Stimulated activated CD8-positive, alpha-beta memory T cell treated with anti-CD3 and anti-CD28 coated beads, Interleukin-4, amount 100 ng/mL, for 24 hours (primary cell): ENCODE measurements at places on chromosomes 5 and 9.

- DNase-seq, result no peak
Observed at GRCh38 chr9:12822111-12822510, 47.3 kb downstream of the LURAP1L start.

GRCh38 chr5:101455851-101456250 lies 552.8 kb upstream of the ST8SIA4 start:
- no peak for DNase-seq

- no peak for DNase-seq
Observed at GRCh38 chr5:6492934-6493333, 44.3 kb downstream of the UBE2QL1 start.

DNA sequence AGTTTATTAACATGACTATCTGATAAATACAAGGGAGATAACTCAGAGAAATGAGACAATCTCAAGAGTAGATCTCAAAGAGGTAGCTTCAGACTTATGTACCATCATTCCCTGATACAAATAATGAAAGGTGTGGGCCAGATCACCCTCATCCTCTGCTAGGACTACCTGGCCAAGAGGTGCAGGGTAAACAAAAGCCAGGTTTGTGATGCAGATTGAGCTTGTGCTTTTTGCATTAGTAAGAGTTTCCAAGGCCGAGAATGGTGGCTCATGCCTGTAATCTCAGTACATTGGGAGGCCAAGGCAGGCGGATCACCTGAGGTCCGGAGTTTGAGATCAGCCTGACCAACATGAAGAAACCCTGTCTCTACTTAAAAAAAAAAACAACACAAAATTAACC lies 8.9 kb upstream of the SPIN1 start:
- DNase-seq, result no peak

DNA sequence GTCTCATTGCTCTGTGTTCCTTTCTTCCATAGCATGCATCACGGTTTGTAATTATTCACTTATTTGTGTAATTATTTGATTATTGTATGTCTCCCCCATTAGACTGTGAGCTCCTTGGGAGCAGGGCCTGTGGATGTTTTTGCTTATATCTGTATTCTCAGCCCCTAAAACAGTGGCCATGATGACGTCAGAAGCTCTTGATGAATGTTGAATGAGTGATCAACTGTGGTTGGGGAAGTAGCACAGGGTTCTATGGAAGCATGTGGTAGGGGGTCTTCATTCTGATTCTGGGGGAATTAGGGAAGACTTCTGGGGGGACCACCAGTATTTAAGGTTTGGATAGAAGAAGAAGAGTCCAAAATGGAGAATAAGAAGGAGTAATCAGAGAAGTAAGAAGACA lies 6.0 kb downstream of the DNAI1 start:
- no peak for DNase-seq

DNA sequence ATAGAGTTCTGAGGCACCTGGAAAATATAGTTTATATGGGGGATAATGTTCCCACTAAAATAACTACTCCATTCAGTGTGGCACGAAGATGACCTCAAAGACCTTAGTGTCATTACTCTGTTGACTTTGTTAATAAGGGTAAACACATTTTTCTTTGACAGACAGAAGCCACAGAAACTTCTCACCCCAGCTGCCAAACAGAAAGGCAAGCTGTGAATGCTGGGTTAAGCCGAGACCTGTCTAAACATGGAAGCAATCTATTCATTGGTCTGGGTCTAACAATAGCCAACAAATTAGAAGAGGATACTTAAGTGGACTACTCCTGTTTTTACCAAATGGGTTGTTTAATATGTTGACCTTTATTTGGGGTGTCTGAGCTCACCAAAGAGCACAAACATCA lies 171.4 kb downstream of the TLE1 start:
- DNase-seq, result no peak

- no peak for DNase-seq
Observed at GRCh38 chr5:126988021-126988569, 42.3 kb downstream of the MARCHF3 start.

DNA sequence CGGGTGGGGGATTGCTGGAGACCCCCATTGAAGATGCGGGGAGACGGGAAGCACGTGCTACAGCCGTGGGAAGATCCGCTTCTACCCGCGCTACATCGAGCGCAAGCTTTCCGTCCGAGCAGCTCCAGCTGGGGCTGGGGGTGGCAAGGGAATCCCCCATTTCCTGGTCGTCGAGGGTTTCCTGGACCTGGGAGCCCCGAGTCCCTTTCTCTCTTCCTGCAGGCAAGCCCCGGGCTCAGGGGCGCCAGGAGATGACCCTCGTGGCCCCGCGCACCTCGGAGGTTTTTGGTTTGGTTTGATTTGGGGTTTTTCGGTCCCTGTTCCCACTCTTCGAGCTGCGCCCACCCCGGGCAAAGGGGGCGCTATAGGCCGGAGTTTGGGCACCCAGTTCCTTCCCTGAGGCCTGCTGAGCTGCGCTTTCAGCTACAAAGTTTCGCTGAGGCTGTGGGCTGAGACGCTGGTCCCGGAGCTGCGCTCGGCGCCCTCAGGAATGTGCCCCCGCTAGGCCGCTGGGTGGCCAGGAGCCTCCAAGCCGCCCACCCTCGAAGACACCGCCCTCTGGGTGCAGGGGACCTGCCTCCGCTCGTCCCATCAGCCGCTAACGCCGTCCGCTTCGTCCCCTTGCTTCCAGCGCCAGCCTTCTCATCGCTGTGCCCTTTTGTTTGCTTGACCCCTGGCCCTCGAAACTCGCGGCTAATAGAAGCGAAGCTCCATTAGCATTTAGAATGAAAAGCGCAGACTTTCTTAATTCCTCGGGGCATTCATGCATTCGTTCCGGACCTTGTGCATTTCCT lies 2.9 kb downstream of the NR4A3 start:
- DNase-seq, result peak; percentile 57

DNA sequence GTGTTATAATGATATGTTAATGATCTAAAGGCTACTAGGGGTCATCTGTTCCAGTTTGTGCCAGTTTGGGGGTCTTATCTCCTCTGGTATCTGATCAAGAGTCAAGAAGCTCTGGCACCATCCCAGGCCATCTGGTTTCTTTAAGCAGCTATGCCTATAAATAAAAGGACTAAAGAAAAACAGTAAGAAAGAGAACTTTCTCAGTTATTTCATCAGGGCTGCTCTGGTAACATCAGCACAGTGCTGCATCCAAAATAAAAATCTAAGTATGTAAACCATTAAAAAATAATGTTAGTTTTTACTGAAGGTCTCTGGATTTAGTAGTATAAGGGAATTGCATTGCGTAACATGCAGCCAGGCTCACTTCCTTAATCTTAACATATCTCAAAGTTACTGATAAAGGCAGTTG lies 185.0 kb downstream of the NR2F1-AS1 start:
- no peak for DNase-seq

- no peak for DNase-seq
Observed at GRCh38 chr5:23064710-23065109, 211.6 kb upstream of the CDH12 start.

DNA sequence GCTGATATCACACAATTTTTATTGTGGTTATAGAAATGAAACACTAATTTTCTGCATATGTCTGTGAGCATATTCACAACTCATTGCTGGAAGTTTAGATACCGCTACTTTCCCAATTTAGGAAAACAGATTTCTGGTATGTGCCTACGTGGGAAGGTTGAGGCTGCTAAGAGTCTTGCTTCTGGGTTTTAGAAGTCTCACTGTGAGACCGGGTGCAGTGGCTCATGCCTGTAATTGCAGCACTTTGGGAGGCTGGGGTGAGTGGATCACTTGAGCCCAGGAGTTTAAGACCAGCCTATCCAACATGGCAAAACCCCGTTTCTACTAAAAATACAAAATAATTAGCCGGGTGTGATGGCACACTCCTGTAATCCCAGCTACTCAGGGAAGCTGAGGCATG lies 39.6 kb downstream of the UBAP1 start:
- DNase-seq, result no peak

DNA sequence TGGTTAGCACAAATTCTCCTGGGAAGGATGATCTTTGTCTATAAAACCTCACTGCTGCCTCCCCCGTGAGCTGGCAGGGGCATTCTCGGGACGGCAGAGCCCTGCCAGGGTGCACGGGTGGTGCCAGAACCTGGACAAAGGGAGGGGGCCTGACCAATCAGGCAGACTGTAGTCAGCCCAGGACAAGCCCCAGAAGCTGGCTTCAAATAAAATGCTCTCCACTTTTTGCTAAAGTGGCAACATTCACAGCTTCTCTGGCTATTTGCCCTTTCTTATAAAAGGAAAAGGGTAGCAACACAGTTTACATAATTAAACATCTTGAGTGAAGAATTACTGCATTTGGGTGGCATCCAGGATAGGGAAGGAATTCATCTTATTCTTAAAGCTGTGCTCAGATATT lies 14.4 kb downstream of the IL9 start:
- DNase-seq, result no peak

DNA sequence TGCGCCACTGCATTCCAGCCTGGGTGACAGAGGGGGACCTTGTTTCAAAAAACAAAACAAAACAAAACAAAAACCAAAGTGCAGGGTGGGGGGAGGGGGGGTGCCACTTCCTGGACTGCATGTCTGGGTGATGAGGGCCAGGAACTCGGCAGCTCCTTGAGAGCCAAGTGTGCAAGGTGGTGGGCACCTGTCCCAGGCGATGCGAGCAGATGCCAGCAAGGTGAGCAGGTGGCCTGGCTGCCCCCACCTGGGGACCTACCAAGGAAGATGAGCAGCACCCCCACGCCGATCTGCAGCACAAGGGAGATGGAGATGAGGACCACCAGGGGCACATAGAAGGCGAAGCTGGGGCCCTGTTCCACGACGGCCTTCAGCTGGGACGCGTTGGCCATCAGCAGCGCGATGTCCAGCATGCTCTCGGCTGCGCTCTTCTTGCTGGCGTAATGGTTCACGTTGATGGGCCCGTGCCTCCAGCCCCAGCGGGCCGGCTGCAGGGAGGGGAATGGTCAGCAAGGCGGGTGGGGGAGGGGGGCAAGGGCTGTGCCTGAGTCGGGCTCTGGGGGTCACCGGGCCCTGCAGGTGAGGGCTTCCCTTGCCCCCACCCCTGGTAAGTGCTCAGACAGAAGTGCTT lies 7.8 kb downstream of the NINJ1 start:
- DNase-seq, result no peak

- no peak for DNase-seq
Observed at GRCh38 chr9:88092797-88093331, 45.4 kb downstream of the SPATA31C2 start.

GRCh38 chr9:6900440-6900883 lies 142.7 kb downstream of the KDM4C start:
- DNase-seq, result no peak

DNA sequence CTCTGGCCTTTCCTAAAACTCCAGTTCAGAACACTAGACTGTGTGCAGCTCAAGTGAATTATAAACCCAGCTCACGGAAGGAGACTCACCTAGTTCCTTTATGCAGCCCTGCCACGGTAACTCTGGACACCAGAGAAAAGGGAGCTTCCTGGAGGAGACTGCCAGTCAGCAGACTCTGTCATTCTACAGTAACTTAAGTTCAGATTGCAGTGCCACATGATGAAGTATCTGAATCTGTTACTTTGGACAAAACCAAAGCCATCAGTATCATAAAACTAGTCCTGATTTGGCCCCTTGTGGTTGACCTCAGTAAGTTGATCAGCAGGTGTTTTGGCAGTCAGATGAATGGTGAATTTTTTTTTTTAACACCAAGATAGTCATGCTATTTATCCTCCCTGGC lies 2.7 kb downstream of the MTRR start:
- no peak for DNase-seq

DNA sequence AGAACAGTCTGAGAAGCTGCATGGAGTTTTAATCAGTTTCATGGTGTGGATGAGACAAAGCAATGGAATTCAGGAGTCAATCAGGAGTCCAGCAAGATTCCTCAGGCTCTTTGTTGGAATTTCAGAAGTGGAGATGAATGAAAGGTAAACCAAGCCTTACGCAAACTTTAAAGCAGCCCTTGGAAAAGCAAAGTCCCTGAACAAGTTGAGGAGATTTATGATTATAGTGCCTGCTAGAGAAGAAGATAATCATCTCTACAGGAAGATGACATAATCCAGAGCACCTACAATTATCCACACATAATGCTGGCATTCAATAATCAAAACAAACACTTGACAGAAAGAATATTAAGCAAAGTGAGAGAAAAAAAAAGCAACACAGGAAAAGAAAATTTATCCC lies 1380.1 kb upstream of the NUDT12 start:
- DNase-seq, result no peak

DNA sequence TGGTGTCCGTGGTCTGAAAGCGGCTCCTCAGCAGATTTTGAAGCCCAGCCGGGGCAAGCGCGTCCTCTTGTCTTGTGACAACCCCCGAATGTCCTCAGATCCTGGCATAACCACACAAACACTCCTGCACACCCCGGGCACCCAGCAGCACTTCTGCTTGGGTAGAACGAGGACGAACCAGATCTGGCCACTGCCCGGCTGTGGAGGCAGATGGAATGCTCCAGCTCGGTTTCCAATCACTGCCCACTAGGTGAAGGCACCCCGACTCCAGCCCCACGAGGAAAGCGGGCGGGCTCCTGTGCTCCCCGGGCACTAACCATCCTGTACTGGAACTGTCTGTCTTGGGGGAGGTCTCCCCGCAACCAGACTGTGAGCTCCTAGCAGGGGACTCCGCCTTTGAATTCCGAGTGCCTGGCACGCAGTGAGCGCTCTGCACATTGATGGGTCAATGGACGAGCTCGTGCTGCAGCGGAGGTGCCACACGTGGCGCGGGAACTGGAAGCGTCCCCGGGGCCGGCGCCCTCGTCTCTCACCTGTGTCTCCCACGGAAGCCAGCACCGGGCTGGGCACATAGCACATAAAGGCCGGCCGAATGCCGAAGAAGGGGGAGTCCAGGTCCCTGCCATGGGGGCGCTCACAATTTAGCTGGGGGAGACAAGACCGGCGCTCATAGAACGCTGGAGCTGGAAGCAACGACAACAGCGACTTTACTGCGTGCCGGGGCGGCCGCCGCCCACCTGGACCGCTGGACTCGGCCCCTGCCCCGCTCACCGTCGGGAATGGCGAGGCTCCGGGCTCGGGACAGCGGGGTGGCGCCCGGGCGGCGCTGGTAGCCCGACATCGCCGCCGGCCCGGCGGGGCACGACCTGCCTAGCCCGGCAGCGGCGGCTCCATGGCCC lies 608 bp downstream of the ENTR1 start:
- DNase-seq, result no peak

GRCh38 chr5:67199859-67200258 lies 3.3 kb upstream of the CD180 start:
- no peak for DNase-seq

DNA sequence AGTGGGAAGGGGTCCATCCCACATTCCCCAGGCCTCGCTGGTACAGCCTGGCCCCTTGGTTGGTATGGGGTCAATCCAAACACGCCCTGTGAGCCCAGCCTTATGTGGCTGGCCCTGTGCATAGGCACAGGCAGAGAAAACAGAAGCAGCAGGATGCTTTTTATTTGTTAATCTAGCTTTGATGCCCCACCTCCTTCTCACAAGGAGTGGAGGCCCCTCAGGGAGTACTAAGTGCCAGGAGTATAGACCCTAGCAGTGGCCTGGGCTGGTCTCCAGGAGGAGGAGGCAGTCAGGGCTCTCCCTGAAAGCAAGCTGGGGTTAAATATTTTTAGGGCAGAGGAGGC lies 14.6 kb upstream of the TCF7 start:
- no peak for DNase-seq
